ENCODE measurements at places on chromosomes 5 and 9.

DNA sequence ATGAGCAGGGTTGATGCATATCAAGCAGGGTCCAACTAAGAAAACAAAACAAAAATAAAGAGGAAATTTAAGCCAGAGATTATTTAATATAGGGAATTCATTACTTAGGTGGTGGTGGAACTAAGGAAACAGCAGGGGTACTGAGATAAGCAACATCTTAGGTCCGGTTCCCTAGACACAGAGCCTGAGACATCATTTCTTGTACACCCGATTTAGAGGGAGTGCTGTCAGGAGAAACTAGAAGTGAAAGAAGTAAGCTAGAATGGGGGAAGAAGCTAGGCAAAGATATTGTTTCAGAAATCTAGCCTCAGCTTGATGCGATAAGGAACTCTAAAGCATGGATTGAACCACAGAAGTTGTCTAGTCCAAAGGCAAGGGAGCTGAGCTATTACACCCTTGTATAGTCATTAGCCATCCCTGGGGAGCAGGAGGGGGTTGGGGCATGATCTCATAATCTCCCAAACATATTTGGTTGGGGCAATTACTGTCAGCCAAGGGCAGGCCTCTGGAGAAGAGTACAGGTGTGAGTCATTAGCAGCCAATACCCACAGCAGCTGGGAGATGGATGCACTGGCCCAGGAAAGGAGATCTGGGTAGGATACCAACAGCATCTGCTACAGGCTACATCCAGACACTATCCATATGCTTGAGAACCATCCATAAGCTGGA is 194.5 kb downstream of the ARL15 start:
- DNase-seq: no peak

DNA sequence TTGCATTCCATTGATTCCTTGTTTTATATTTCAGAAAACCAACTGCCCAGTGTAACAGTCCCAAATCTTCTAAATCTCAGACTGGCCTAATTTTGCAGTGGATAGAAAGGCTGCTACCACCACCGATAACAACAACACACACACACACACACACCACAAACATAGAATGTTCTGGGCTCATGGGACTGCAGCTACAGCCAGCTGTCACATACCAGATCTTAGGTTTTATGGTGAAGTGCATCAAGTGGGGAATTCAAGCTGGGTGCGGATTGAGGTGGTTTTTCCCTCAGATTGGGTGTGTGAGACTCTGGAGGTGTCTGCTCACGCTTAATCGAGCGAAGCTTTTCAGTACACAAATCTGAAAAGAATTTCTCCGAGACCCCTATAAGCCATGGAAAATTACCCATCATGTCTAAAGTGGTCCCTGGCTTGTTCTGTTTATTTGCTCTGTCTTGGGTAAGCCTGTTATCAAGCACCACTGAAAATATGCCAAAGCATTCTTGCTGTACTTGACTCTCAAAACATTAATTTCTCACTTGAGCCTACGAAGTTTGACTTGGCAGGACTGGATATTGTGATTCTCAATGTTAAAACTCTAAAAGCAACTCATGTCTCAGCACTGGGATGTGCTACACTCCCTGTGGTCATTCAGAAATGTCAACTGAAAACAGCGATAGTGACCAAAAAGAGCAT is 71.1 kb downstream of the ALDH7A1 start:
- DNase-seq: peak; percentile 69

GRCh38 chr5:108801776-108802175 is 54.1 kb downstream of the FER start:
- no peak for DNase-seq

- peak; percentile 93 for DNase-seq
Measured at GRCh38 chr9:15100571-15100970, 190.3 kb upstream of the FREM1 start.

DNA sequence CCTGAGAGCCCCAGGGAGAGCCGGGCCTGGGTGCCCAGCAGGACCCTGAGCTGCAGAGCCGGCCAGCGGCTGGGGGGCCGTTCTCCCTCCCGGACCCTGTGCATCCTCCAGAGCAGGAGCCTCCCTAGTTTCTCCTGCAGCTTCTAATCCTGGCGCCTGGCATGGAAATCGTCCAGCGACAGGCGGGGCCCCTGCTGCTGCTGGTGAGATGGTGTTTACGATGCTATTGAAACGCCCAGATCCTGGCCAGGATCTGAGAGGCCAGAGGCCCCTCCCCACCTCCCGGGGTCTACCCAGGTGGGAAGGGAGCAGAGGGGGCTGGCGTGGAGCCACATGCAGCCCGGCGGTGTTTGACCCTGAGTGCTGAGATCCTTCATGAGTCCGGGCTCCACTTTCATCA is 38.2 kb upstream of the CEP72 start:
- no peak for DNase-seq

DNA sequence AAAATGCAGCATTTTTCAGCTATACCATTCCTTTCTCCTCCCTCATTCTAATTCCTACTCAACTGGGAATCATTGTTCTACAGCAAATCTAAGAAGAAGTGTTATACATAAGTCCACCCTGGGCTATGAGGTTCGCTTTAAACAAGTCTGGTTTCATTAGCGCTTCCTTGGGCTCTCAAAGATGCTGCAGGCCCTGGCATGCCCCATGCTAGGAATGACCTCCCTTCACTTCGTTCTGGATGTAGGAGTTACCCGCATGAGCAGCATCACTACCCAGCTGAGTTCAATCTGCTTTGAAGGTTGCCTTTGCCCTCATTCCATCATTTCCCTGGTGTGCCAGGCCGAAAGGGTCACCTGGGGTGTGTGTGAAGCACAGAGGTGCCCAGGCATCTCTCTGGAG is 35.4 kb downstream of the F2R start:
- no peak for DNase-seq

GRCh38 chr9:127550282-127550681 is 61.8 kb upstream of the STXBP1 start:
- DNase-seq: no peak

DNA sequence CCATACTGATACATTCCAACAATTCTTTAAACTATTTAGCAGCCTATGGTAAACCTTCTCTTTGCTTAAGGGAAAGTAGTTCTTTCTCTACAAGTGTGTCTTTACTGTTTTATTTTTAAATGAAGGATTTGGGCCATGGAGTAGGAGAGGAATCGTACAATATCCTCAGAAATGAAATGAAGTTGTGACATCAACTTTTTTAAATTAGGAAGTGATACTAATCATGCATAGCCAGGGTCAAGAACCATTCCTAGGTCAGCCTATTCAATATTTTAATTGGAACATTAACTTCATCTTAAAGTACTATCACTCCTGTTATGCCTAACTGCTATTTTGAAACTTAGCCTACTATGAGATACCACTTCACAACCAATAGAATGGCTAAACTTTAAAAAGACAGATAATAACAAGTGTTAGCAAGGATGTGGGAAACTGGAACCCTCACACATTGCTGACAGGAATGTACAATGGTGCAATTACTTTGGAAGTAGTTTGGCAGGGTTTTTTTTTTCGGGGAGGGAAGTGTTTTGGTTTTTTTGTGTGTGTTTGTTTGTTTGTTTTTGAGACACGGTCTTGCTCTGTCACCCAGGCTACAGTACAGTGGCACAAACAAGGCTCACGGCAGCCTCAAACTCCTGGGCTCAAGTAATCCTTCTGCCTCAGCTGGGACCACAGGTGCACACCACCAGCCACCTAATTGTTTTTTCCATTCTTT is 10.7 kb downstream of the AGTPBP1 start:
- DNase-seq: no peak

- no peak for DNase-seq
Measured at GRCh38 chr5:172482156-172483020, 28.1 kb upstream of the SH3PXD2B start.

DNA sequence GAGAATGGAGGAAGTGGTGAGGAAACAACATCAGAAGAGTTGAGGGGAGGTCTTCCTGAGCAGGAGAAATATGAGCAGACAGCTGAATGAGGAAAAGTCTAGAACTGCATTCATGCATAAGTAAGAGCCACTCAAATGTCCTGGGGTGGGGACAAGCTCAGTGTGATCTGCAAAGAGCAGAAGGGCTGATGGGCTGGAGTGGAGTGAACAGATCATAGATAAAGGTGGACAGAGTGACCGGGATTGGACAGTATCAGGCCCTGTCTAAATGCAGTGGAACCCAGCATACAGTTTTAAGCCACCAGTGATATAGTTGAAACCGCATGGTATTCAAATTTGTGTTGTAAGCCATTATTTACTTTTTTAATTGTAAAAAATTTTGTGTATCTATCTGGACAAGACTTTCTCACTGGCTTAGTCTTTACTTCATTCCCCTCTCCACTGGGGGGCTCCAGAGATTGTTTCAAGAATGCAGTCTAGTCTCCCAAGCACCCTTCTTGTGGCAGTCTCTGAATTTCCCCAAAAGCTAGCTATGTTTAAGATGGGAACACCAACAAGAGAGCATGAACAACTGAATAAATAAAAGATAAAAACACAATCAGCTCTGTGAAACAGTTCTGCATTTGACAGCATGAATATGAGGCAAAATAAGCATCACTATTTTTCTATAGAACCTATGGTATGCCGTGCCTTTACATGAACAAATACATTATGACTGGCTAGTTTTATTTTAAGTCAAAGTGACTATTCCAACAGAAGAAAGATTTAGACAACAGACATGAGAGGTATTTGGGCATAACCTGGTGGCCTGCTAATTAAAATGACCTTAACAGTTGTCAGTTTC is 10.7 kb upstream of the STK32A start:
- DNase-seq: peak; percentile 69

DNA sequence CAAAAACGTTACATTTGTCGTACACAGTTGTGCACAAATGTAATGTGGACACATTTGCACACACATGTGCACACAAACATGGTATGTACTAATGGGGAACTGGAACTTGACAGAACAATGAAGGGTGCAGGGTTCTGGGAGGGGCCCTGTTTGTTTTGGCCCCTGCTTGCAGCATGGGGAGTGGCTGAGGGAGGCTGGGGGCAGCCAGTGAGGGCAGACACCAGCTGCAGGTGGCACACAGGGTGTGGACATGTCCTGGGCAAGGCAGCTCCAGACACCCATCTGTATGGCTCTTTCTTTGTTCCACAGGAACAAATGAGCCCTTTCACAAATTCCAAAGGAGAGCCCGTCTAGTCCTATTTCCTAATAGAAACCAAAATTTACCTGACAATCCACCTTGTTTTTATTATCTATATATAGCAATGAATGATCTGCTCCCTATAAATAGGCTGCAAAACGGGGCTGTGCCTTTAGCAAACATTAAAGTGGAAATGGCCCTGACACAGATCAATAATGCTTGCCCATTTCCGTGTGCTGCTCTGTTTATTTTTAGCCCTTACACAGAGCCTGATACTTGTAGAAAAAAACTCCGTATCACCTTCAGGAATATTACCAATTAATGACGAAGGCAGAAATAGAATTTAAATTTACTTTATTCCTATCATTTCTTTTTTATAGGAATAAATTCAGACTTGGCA is 26.4 kb downstream of the MARCHF3 start:
- no peak for DNase-seq

DNA sequence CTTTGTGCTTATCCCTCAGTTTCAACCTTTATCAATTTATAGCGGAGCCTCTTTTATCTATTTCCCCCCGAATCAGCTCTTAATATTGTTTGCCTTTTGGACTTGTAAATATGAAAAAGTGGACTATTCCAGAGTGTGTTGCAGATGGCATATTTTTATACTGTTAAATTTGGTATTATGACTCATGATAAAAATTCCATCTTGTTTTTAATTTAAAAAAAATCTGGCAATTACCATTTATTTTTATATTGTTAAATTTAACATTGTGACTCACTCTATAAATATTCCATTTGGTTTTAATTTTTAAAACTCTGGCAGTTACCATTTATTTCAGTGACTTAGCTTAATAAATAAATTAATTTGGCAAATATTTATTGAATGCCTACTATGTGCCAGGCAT is 37.5 kb downstream of the RBM27 start:
- DNase-seq: no peak

DNA sequence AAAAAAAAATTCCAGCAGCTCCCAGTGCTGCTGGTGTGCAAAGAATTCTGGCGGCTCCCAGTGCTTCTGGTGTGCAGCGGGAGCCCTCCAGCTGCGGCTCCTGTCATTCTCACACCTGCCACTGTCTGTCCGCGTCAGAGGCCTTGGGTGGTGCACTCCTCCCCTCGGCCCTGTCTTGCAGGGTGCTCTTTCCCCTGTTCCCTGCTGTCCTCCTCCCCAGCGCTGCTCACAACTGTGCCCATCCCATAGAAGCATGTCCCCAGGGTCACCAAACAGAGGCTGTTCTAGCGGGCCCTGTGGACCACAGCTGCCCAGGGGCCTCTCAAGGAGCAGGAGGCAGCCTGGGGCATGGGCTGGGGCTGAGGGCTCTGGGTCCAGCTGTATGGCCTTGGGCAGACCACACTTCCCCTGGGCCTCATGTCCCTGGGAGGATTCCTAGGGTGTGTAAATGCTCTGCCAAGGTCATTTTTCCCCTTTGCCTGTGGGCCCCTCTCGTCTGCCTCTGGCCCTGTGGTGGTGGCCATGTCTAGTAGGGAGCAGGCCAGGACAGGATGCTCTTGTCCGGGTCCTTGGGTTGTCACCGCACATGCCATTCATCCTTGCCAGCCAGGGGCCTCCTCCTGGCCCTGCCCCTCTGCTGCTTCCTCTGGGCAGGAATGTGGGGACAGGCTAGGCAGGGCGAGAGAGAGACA is 68.2 kb downstream of the PHF2 start:
- DNase-seq: no peak

DNA sequence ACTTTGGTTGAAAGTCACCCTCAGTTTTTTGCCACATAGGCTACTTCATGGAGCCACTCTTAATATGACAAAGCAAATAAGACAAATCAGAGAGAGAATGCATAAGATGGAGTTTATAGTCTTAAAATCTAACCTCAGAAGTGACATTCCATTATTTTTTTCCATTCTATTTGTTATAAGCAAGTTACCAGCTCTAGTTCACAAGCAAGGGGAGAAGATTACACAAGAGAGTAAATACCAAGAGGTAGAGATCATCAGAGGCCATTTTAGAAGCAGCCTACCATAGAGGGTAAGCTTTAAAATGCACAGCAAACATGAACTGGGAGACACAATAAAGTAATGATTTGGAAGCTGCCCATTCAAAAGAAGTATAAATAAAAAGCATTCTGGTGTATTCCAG is 651.3 kb upstream of the MEF2C start:
- no peak for DNase-seq

GRCh38 chr5:19837536-19838174 is 150.3 kb downstream of the CDH18 start:
- DNase-seq: no peak

- no peak for DNase-seq
Measured at GRCh38 chr9:89863141-89863540, 258.3 kb downstream of the GADD45G start.

- no peak for DNase-seq
Measured at GRCh38 chr5:5017827-5018577, 122.1 kb upstream of the ADAMTS16 start.

GRCh38 chr9:125701351-125701750 is 5.7 kb downstream of the MAPKAP1 start:
- no peak for DNase-seq

GRCh38 chr5:74326571-74327338 is 313.8 kb downstream of the ENC1 start:
- DNase-seq: peak; percentile 96

- DNase-seq: no peak
Measured at GRCh38 chr5:135705941-135706466, 127.2 kb upstream of the CXCL14 start.

GRCh38 chr9:75889577-75889976 is 896 bp upstream of the PCSK5 start:
- DNase-seq: no peak

GRCh38 chr5:59608745-59609144 is 284.8 kb downstream of the PDE4D start:
- DNase-seq: no peak

GRCh38 chr5:122951658-122952057 is 84.9 kb downstream of the PPIC start:
- DNase-seq: no peak
